NCI-H1417 treated with DMSO at 0.1 percent for 48 hours (cell line): ENCODE measurements at places on chromosomes 7 and 10.

DNA sequence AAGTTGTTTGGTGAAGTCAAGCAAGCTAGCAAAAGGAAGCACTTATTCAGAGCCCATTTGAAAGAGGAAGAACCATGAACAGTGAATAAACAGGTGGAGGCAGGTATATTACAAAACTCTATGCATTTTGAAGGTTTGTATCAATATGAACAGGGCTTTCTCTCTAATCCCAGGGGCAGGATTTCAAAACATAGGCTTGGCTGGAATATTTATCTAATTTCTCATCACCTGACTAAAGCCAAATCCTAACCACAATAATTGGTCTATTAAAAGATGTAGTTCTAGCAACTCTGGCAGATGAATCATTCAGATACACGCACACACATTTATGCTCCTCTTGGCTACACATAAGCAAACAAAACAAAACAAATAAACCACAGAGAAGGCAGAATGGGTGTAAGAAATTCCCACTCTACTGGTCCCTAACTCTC lies 554.4 kb downstream of the INHBA start:
- no peak for DNase-seq

DNA sequence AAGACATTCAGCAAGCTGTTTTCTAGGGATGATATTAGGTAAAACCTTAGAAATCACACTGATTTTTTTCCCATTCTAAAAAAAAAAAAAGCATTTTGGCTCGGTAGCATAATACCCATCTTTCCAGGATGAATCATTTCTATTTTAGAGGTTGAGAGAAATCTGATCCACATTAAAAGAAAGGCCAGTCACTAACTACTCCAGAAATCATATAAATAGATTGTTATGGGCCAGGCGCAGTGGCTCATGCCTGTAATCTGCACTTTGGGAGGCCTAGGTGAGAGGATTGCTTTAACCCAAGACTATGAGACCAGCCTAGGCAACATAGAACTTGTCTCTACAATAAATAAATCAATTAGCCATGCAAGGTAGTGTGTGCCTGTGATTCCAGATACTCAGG lies 164.3 kb downstream of the BAMBI start:
- DNase-seq = no peak

DNA sequence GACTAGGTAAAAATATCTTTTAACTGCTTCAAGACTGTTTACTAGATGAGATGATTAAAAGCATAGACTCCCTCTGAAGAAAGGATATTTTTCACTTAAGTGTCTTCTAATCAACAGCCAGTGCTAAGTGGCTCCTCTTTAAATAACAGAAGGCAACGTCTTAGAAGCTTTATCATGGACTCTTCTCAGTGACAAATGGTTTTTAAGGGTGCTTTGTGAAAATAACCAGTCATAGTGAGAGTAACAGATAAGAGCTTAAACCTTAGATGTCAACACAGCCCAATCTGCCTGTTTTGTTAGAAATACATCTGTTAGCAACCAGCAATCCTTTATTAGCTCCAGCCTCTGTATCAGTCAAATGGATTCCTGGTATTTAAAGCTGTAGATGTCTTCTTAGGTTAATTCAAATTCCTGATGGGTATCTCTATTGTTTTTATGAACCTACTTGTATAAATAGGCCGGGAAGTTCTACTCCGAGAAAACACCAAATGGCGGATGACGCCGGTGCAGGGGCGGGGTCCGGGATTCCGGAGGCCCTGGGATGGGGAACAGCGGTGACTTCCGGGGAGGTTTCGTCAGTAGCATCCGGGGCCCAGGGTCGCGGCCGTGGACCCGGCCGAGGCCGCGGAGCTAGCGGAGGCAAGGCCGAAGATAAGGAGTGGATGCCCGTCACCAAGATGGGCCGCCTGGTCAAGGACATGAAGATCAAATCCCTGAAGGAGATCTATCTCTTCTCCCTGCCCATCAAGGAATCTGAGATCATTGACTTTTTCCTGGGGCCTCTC lies 285.4 kb downstream of the GPR37 start:
- DNase-seq = no peak

GRCh38 chr7:82273886-82274285 lies 169.7 kb downstream of the CACNA2D1 start:
- DNase-seq = no peak

DNA sequence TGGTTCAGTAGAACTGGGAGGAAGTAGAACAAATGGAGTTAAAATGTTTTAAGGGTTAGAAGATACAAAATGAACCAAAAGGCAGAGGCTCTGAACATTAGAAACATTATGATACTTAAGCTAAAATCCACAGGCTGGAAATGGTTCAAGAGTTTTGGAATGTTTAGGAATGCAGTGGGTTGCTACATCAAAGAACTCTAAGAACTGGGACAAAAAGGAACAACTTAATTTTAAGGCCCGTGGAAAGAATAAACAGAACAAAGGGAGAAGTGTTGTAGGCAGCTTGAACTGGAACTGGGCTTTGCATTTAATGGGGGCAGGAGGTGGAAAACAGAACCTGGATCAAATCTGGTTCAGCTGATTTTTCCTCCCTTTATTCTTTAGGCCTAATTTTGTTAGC lies 3.5 kb upstream of the C7orf25 start:
- DNase-seq = no peak

GRCh38 chr7:8785081-8785480 lies 351.7 kb downstream of the NXPH1 start:
- no peak for DNase-seq

GRCh38 chr7:139660317-139661042 lies 117.3 kb downstream of the HIPK2 start:
- DNase-seq = no peak

- no peak for DNase-seq
These were observed 63.2 kb upstream of the TOMM7 start for GRCh38 chr7:22885797-22886261.

- DNase-seq = no peak
These were observed 2.9 kb upstream of the ARHGAP21 start for GRCh38 chr10:24726626-24727025.

DNA sequence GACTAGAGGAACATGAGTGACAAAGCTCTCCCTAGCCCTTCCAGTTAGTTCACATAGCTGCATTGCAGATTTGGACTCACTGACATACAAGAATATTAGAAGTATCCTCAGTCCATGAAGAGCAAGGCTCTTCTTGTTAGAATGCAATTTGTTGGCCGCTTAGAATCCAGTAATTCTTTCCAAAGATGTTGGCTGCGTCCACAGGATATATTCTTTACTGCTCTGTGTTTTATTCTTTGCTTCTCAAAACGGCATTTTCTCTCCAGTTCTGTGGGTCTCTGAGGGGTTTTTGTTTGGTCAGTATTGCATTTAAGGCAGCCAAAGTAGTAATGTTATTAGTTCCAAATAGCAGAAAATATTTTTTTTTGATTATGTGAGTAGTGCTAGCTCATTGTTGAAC lies 588.6 kb downstream of the DNAJB9 start:
- no peak for DNase-seq

GRCh38 chr7:27739301-27739908 lies 557 bp upstream of the TAX1BP1 start:
- no peak for DNase-seq

DNA sequence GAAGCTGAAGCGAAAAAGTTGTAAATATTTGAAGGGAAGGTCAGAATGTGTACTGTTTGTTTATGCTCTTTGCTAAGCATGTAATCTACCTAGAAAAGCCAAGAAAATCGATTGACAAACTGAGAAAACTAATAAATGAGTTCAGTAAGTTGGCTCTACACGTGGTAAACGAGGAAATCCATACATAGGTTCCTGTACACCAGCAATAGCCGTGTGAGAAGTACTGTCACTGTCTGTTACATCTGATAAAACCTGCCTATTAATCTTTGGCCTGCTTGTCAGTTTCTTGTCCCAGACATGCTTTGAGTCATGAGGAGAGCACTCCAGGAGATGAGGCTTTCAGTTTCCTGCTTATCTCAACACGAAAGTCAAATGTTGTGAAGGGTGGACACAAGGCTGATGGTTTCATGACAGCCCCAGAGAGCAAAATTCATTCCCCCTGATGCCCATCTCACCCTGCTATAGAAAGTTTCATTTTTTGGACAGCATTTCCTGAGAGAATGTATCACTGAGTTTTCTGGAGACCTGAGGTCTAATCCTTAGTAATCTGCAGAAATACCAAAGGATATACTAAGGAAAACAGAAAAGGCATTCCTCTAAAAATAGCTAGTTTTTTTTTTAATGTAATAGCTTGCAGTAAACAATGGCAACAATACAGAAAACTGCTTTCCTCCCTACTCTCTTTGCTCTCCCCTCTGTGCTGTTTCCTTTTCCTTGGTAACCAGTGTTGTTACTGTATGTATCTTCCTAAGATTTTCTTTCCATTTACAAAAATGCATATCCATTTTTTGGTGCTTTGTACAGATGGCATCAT lies 18.8 kb downstream of the BMPR1A start:
- no peak for DNase-seq

DNA sequence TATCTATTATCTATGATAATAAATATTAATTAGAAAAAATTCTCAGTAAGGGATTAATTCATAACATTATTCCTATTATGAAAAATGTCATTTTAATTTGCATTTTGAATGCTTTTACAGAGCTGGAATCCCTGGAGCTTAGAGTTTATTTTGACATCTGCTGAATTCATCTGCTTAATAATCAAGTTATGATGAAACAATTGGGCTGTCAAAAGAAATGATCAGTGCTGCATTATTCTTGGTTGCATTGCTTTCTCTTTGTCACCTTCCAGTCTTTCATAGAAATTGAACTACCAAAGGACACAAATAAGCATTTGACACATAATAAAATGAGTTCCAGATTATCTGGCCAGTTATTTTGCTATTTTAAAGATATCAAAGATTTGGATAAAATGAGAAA lies 40.0 kb upstream of the MACC1 start:
- DNase-seq = no peak

- DNase-seq = no peak
These were observed 131.1 kb upstream of the SHH start for GRCh38 chr7:155943251-155943899.

DNA sequence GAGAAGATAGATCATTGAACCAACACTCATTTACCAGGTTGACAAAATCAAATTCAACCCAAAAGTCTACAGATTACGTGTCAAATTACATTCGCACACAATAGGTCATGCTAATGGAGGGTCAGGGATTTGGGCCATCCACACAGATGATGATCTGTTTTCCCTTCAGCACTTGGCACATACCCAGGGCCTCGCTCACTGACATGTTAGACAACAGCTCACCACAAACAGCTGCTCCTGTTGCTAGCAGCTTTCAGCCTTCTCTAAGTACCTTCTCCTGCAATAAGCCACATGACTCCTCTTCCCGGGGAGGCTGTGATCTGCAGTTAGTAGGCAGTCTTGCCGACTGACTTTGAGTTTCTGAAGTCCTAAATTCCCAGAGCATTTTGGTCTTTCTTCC lies 18.4 kb downstream of the NKX2-3 start:
- peak; percentile 12 for DNase-seq

DNA sequence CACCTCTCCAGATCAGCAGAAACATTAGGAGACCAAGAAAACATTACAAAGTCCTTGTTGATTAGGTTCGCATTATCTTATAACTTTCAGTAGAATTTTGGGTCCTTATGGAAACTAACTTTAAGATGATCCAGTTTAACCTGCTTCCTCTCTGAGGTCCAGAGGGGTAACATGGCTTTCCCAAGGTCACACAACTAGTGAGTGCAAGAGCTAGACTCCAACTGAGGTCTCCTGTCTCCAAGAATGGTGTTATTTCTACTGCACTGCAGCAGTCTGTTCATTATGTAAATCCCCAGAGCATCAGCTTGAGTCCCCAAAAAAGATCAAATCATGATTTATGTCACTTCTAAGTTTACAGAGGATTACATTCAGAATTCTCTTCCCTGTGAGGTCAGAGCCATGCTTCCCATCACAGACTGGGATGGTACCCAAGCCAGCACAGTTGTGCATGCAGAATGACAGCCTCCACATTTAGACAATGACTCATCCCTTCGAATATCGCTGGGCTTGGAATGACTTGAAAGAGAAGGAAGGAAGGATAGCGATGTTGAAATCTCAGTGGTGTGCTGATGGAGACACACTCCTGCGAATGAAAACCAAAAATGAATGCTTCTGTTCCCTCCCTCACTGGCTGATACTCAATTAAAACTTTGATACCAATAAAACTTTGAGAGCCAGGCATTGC lies 163.1 kb upstream of the PLXNA4 start:
- no peak for DNase-seq

DNA sequence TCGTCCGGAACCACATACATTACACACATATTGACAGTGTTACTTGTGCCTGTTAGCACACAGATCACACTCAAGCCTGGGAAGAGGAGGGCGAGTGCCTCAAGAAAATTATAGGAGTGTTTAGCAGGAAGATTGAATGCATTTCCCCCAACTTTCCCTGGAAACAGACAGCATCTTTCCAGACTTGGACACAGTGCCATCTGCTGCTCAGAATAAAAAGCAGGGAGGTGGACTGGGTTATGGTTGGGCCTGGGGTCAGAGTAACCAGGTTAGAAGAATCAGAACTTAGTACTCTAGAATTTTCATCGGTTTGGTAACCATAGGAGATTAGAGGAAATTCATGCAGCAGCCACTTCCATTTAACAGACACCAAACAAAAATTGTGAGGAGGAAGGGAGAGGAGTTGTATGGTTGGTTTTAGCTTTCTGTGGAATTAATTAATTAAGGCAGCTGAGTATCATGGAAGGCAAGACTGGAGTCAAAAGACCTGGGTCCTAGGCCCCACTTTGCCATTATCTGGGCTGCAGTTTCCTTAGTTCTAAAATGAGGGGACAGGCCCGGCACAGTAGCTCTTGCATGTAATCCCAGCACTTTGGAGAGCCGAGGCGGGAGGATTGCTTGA lies 43.4 kb upstream of the OPTN start:
- no peak for DNase-seq

- no peak for DNase-seq
These were observed 15.9 kb downstream of the ODAD2 start for GRCh38 chr10:27982875-27983543.

GRCh38 chr10:50279489-50279888 lies 28.2 kb upstream of the ASAH2 start:
- no peak for DNase-seq

DNA sequence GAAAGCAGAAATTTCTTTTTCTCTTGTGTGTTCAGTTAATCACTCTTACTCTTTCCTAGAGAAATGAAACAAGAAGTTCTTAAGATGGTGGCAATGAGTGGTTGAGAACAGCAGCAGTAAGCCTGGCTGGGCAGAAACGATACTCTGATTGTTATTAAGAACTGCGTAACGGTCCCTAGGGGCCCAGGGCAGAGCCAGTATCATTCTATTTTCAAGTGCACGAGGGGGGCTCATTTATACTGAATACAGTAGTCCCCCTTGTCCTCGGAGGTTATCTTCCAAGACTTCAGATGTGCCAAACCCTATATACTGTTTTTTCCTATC lies 64.9 kb downstream of the EEPD1 start:
- DNase-seq = no peak

GRCh38 chr7:156474241-156474743 lies 166.3 kb upstream of the RNF32 start:
- no peak for DNase-seq
